ENCODE measurements at places on chromosomes 12 and 14. TPM values are rescaled to one million over a fixed set of nuclear protein-coding genes. Genes with fewer than 3 reads are reported as not detected.

DNA sequence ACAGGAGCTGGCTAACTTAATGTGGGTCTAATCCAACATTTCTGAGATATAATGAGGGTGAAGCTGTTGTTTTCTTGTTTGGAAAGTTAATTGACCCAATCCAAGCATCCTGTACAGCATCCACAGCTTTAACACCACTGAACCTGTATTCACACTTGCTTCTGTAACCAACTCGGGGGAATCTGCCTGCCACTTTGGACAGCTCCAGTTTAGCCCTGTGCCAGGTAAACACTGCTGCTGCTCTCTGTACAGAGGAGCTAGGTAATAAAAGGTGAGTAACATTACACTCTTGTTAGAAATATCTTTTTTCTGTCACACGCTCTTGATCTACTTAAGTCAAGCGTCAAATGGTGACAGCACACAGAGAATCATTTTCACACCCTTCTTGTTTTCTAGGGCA is 700 bp downstream of the OR11G2 start:
- H3K27me3 ChIP-seq = no peaks in the 10 kb centered on the region
- no peak for DNase-seq
- H3K4me1 ChIP-seq = no peaks in the 10 kb centered on the region
- H3K27ac ChIP-seq = no peak overlapping the region
- H3K36me3 ChIP-seq = no peaks in the 10 kb centered on the region
- H3K4me3 ChIP-seq = no peak overlapping the region

DNA sequence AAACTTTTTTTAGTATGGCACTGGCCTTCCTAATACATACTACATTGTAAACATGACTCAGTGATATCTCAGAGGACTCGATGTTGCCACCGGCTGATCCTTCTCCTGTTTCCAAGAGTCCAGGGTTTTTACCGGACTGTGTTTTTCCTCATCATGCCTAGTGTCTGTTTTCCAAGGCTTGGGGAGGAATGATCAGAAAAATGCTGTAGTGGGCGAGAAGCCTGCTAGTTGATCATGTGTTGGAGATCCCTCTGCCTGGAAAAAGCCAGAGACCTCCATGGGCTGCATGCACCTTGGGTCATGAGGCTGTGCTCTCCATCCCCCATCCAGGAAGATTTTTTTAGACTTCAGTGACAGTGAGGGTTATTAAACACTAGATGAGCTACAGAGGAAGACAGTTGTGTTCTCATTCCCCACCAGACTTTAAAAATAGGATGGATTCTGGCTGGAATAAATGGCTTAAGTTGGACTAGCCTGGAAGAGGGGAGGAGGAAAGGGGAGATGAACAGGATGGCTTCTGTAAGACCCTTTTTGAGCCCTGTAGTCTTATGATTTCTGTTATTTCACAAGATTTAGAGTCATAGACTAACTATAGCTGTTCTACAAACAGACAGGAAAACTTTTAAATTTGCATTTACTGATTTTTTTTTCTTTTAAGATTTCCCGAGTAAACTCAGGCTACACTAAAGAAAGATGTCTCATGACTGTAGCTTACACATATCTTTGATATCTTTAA is 145.7 kb downstream of the SAMD4A start:
- peaks cover 1% of the 10 kb centered on the region for H3K4me1 ChIP-seq
- H3K4me3 ChIP-seq = no peak overlapping the region

Gene GYS2
- not detected for total RNA-seq

Gene EFS
- total RNA-seq = 19.9 TPM

Measured in lung (tissue), 17 donors.